Skeletal muscle cell (primary cell): ENCODE measurements at places on chromosomes 2 and 18.
A peak's percentile ranks its signal among the peaks of the same experiment; 100 is the strongest.

DNA sequence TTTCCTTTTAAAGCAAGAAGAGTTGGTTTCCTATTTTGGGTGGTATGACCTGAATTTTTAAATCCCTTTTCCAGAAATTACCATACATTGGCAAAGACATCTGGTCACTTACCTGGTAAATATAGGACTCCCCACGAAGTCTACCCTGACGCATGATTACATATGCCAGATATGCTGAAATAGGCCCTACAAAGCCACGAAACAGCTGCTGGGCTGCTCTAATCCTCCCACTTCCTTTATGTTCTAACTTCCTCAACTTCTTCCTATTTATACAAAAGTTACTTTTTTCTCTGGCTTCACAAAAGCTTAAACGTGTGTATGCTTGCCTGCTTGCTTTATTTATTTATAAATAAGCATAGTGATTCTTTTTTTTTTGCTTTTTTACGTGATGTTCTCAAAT is 186.0 kb upstream of the EPHA4 start:
- no peak for DNase-seq

- DNase-seq = no peak
These were observed 80.1 kb upstream of the CTDP1 start for GRCh38 chr18:79599441-79599931.

- DNase-seq = no peak
These were observed 508.4 kb downstream of the PLCL1 start for GRCh38 chr2:198312596-198313483.

DNA sequence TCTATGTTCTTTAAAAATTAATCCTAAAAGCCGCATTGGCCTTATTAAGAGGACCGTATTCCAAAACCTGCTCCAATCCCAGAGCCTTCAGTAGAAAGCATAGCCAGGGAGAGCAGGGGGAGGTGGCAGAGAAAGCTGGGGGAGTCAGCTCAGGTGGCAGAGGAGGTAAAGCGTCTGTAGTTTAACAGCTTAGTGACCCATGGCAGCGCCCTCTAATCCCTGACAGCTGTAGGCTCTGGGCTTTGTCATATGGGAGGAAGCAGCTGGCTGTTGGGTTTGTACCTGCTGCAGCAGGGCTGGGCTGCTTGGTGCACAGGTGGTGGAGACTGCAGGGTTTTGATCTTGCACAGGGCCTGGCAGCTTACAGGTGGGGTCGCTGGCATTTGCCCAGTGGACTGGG is 50.6 kb downstream of the THNSL2 start:
- no peak for DNase-seq

DNA sequence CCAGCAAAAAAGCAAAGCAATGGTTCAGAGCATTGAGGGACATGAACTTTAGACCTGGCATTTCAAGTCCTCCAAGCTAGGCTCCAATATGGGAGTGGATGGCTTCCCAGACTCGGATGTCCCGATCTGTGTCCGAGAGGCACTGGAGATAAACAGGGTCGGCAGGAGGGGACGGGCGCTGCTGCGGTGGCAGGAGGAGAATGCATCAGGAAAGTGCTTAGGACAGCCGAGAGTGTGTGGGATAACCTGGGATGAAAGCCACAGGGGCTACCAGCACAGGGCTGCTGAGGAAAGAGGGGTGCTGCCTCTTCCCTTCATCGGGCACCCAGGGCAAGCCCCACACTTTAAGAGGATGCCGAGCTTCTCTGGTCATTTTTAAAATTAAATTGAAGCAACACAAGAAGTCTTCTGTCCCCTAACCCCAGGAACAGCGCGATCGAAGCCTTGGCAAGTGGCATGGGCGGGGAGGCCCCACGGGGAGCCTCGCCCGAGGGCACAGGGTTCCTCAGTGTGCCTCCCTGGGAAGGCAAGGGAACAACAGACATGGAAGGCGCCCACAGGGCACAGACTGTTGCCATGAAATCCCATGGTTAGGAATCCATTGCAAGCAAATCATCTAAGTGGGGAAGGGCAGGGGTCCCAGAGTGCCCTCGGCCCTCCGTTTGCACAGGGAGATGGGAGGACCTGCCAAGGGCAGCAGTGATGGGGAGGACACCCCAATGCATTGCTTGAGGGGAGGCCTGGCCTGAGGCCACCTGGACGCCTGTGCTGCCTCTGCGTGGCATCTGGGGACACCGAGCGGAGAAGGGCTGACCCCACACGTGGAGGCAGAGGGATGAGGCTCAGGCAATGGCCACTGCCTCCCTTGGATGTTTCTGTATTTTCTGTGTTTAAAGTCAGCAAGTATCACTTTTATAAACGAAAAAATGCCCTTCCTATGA is 78.5 kb upstream of the GPC1 start:
- DNase-seq = no peak

- DNase-seq = no peak
These were observed 404 bp upstream of the AKAIN1 start for GRCh38 chr18:5197461-5197860.

GRCh38 chr2:129709001-129709955 is 270.2 kb upstream of the RAB6C start:
- DNase-seq = no peak

DNA sequence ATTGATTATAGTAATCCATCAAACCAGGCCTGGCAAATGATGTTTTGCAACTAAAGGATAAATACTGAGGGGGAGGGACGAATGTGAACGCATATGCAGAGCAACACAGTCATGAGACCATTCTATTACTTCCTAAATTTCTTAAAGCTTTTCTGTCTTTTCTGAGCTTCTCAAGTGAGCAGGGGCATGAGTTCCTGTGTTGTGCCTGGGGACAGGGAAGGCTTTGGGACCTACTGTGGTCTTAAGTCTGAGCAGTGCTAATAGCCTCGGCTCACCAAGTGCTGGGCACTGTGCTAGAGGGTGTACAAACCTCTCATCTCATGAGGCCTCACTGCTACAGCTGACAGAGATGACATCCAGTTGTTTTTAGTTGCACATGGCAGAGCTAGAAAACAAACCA is 182.4 kb downstream of the NEDD4L start:
- no peak for DNase-seq

- no peak for DNase-seq
These were observed 73.0 kb upstream of the KCTD1 start for GRCh38 chr18:26621161-26622026.

DNA sequence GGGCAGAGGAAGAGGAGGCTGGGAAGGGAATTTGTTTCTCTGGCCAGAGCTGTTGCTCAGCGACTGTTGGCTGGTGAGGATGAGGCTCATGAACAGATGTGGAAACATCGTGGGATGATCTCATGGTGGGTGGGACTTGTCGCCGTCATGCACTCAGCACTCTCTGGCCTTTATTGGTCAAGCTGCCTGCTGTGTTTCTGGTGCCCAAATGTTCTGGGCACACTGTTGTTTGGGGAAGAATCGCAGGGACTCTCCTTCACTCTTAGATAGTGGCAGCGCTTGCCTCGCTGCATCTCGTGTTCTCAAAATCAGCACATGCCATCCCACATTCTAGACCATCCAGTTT is 145.6 kb downstream of the AGAP1 start:
- peak; percentile 81 for DNase-seq

- no peak for DNase-seq
These were observed 297.5 kb upstream of the CRIM1 start for GRCh38 chr2:36058076-36058475.

DNA sequence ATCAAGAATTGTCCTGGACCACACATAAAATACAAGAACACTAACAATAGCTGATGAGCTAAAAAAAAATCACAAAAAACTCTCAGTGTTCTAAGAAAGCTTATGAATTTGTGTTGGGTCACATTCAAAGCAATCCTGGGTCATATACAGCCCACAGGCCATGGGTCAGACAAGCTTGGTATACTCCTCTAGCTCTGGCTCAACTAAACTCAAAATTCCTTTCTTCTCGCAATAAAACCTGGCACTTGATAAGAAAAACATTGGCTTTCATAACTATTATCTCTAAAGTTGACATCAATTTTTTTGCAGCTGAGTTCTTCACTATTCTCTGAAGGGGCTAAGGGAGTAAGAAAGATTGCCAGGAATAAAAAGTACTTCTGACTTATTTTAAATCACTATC is 38.3 kb downstream of the FBXO48 start:
- DNase-seq = no peak

GRCh38 chr2:40405465-40405864 is 46.4 kb downstream of the SLC8A1 start:
- DNase-seq = no peak

DNA sequence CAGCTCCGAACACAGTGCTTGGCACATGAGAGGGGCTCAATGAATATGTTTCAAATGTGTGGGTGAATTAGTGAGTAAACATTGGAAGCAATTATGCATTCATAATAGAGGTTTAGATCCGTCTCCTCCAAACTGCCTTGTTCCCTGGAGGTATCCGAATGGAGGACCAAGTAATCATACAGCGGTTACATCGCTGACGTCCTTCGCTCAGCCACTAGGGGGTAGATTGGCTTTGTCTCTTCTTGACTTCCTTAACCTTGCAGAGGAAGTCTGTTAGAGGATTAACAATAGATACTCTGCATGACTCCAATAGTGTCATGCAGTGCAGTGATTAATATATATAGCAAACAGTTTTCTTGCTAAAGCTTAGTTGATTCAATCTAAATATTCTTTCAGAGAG is 517.0 kb downstream of the PTPRM start:
- DNase-seq = peak; percentile 20

DNA sequence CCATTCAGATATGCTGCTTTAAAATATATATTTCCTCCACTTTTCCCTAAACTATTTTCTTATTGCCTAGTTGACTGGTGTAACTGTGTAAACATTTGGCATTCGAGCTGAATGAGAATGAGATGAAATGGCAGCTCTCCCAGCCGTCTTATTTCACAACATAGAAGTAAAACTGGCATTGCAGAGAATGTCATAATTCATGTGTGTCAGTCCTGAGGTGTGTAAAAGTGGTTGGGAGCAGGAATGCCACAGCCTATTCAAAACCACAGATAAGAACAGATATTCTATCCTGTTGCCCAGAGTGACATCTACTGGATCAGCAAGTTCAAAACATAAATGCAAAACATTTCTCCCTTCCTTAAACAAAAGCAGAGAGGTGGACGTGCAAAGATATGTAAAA is 565.5 kb upstream of the CHAC2 start:
- peak; percentile 79 for DNase-seq

- DNase-seq = no peak
These were observed 83.0 kb downstream of the TAF4B start for GRCh38 chr18:26309281-26309680.

GRCh38 chr18:67733088-67733487 is 216.6 kb upstream of the DSEL start:
- peak; percentile 80 for DNase-seq

- DNase-seq = no peak
These were observed 25.9 kb downstream of the SMAD7 start for GRCh38 chr18:48924630-48925490.

GRCh38 chr18:57957210-57957609 is 86.8 kb upstream of the NEDD4L start:
- DNase-seq = no peak

GRCh38 chr18:3511980-3512379 is 62.0 kb downstream of the TGIF1 start:
- peak; percentile 70 for DNase-seq

DNA sequence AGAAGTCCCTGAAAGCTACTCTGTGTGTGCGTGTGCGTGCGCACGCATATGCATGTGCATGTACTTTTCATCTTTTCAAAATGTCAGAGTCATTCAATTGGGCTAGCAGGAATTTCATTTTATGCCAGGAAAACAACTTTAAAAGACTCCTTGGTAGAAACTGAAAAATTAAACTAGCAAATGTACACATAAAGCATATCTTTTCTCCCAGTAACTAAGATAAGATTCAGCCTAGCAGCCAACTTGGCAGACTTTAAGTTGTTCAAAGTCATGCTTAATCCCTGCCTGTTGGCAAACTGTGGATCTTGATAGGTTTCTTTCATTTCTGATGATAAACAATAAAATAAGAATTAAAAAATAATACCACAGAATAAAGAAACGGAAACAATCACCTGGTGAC is 1129.1 kb downstream of the LRP1B start:
- no peak for DNase-seq

- DNase-seq = no peak
These were observed 73.7 kb downstream of the TANK start for GRCh38 chr2:161233858-161234431.

DNA sequence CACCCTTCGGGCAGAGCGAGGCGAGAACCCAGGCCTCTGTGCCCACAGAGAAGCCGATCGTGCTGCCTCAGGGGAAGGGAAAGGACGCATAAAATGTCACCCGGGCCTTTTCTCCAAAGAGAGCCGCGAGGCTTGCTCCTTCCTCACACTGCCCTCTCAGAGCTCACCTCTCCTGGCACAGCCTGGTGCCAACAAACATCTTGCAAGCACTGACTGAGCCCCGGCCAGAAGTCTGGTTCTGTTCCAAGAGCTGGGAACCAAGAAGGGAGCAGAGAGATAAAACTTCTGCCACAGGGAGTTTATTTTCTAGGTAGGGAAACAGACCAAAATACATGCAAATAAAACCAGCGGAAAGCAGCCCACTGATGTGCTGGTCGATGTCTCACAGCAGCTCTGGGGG is 13.6 kb upstream of the ADI1 start:
- no peak for DNase-seq

- no peak for DNase-seq
These were observed 3.6 kb upstream of the D2HGDH start for GRCh38 chr2:241730671-241731293.

DNA sequence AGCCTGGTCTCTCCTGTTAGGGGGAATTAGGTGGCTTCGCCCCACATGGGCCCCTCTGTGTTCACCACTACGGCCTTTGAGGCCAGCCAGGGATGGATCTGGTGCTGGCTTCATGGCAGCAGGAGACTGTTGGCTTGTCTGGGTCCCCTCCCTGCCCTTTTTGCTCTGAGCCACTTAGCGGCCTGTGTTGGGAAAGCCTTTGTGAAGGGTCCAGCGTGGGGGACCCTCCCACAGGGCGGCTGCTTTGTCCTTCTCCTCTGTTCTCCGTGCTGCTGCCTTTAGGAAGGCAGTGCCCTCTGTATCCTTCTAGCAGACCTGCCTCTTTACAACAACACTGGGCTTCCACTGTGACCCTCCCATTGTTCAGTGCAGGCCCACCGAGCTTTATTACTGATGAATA is 118.4 kb downstream of the TSN start:
- no peak for DNase-seq

DNA sequence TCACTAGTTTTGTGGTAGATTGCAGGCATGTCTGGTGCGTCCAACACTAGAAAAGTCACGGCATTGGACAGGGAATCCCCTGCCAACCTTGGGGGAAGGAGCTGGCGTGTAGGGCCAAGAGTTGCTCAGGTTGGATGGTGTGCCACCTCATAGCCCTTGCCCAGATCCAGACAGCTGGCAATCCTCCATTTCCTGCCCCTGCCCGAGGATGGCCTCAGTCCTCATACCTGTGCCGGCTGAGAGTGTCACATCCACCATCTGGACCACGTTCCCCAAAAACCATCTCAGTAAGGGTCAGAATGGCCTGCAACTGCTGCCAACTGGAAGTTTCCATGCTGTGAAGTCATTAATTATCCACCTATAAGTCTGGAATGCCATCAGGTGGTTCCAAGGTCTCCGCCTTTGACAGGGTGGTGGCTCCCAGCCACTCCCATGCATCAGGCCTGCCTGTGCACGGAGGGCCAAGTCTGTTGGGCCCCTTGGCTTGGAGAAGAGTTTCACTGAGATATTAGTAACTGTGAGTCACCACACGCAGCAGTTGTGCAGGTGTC is 55.0 kb downstream of the IMPA2 start:
- DNase-seq = no peak

- no peak for DNase-seq
These were observed 186.7 kb upstream of the ETAA1 start for GRCh38 chr2:67210430-67210829.

GRCh38 chr2:20616341-20616871 is 34.5 kb downstream of the HS1BP3 start:
- DNase-seq = no peak

GRCh38 chr2:40302751-40303325 is 149.1 kb downstream of the SLC8A1 start:
- DNase-seq = no peak
